ENCODE measurements at places on chromosomes 6 and 20.

- DNase-seq = no peak
Measured at GRCh38 chr20:44475372-44475693, 341 bp upstream of the TTPAL start.

- peak; percentile 87 for DNase-seq
Measured at GRCh38 chr6:138795809-138796603, at the start of gene ECT2L. Gene ECT2L, plus strand, starts transcription at chr6:138796087. Its CDS starts 17,188 bp downstream, at chr6:138813275.

GRCh38 chr20:59583428-59584277 lies 20.7 kb upstream of the PHACTR3 start:
- peak; percentile 59 for DNase-seq

DNA sequence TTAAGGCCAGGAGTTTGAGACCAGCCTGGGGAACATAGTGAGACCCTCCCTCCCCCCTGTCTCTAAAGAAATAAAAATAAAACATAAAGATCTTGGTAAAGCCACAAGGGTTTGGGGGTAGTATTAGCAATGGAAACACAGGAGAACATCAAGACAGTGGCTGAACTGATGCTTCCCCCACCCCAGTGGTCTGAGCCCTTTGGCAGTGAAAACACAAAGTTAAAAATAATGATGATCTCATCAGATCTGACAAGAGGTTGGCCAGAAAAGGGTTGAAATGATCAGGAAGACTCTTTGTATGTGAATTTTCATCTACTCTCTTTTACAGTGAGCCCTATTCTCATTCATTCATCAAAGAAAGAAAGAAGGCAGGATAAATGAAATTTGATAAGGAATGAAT lies 93.7 kb downstream of the KCNB1 start:
- DNase-seq = no peak

GRCh38 chr20:32988008-32988407 lies 16.2 kb downstream of the SUN5 start:
- no peak for DNase-seq

DNA sequence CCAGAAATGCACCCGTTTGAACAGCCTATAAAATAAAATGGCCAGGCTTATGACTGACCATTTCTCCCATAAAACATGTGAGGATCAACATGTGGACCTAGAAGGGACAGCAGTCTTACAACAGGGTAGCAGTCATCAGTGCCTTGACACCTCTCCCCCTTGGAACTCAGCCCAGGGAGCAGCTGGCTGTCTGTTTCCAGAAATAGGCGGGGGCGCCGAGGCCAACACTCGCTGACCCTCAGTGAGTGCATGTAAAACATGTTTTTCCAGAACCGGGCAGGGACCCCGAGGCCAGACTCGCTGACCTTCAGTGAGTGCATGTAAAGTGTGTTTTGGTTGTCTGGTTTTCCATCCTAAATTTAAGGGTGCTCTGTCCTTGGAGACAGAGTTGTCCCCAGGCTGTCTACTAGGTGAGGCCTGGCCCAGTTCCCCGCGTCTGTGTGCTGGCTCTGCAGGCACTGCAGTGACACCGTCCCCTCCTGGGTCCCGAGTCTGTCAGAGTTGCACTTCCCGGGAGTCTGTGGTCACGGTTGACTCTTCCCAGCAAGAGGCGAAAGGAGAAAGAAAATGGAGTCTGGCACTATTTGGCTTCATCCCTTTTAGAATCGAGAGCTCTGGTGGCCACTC lies 19.8 kb upstream of the ADRM1 start:
- DNase-seq = no peak

DNA sequence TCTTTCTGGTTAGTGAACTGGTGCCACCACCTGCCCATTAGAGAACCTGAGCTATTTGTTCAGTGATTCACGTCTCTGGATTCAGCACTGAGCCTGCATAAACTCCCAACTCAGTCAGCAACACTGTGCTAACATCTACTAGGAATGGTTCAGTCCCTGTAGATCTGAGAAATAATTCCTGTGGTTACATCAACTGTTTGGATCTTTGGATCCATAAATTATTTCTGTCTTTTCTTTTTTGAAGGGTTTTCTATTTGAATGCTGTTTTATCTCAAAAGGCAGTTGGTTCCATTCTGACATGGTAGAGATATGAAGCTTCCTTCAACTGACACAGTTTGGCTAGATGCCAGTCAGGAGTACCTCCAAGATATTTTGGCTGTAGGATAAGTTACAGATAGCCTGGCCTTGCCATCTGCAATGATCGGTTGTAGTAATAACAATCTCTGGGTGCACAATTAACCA lies 125.9 kb downstream of the TRMT11 start:
- DNase-seq = no peak

DNA sequence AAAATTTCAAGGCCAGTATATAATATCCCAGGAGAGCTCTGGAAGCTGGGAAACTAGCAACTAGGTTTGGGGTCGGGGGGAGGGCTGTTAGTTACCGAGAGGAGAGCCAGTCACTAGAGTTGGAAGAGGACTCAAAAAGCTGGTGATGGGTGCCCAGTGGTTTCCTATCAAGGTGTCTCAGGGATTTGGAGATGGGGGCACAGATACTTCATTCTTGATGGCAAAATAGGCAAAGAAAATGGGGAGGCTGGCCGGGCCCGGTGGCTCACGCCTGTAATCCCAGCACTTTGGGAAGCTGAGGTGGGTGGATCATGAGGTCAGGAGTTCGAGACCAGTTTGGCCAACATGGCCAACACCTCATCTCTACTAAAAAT lies 805 bp downstream of the PHF1 start:
- DNase-seq = no peak

DNA sequence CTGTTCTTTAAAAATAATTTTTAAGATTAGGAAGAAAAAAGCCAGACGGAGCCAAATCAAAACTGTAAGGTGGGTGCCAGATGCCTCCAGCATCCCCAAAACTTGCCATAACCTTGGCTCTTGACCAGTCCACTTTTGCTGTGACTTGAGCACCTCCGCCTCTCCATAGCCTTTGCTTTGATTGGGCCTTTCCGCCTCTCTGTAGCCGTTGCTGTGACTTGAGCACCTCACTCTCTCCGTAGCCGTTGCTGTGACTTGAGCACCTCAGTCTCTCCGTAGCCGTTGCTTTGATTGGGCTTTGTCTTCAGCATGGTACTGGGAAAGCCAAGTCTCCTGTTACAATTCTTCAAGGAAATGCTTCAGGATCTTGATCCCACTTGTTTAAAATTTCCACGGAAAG lies 73.0 kb downstream of the YTHDF1 start:
- no peak for DNase-seq

- no peak for DNase-seq
Measured at GRCh38 chr20:46088409-46089166, 1.2 kb downstream of the NCOA5 start.

- no peak for DNase-seq
Measured at GRCh38 chr6:80148220-80148619, 41.7 kb downstream of the BCKDHB start.

- DNase-seq = no peak
Measured at GRCh38 chr20:5511930-5512329, 195.2 kb upstream of the PROKR2 start.

- DNase-seq = no peak
Measured at GRCh38 chr6:137261361-137261760, 42.2 kb upstream of the IFNGR1 start.

- DNase-seq = no peak
Measured at GRCh38 chr20:4780245-4780644, 58.5 kb downstream of the PRND start.

- peak; percentile 68 for DNase-seq
Measured at GRCh38 chr20:4112481-4113421, 97.4 kb upstream of the RNF24 start.

GRCh38 chr6:137678451-137678850 lies 184.3 kb upstream of the OLIG3 start:
- DNase-seq = no peak

DNA sequence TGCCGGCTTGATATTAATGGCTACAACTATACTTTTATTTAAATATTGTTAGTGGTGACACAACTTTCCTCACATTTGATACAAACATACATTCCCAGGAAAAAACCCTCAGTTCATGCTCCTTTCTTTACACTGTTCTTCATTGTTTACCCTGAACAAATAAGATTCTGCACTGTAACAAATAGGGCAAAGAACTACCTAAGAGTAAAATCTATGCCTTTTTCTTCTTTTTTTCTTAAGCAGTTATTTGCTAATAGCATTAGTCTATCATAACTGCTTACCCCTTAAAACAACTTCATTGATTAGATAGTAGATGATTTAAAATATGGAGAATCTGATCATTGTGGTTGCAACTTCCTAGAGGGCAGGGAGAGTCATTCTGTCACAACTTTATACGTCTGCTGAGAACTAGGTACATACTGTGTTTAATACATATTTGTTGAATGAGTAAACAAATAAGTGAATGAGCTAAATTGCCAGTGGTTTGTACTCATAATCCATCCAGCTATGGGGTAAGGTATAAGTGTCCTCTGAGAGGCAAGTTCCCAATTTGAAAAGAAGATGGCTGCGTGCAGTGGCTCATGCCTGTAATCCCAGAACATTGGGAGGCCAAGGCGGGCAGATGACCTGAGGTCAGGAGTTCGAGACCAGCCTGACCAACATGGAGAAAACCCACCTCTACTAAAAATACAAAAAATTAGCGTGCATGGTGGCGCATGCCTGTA lies 161.0 kb downstream of the CDK19 start:
- DNase-seq = no peak

DNA sequence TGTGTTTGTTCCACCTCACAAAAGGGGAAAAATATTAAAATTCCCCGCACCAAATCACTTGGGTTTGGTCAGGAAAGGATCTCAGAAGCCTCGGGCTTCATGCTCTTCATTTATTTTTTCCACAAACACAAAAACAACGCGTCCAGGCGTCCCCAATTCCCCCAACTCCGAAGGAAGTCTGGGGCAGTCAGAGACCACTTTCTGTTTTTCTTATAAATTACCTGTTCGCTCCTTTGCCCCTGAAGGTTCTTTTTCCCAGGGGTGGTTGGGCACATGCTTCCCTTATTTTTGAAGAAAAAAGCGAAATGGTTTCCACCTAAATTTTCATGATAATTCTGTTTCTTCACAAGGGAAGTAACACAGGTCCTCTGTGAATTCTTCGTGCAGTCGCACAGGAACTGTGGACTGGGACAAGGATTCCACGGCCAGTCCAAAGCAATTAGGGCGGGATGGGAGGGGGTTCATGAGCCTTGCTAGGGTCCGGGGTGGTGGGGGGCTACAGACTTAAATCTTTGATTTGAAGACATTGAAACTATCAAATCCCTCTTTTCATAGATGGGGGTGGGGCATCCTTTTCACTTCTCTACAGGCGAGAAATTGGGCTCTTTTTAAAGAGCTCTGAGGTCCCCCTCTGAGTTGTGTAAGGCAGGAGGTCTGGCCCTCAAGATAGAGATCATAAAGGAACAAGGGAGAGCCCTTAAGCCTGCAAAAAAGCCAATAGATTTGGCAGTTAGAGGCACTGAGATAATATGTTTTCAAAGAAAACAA lies 30.5 kb upstream of the HFE start:
- DNase-seq = peak; percentile 65

GRCh38 chr6:106159531-106159940 lies 73.4 kb downstream of the PRDM1 start:
- no peak for DNase-seq

GRCh38 chr6:110325197-110325596 lies 33.0 kb downstream of the METTL24 start:
- DNase-seq = no peak

- no peak for DNase-seq
Measured at GRCh38 chr6:25726122-25726911, 28.2 kb upstream of the SLC17A4 start.

GRCh38 chr20:57559289-57559634 lies 1.6 kb upstream of the PCK1 start:
- no peak for DNase-seq

DNA sequence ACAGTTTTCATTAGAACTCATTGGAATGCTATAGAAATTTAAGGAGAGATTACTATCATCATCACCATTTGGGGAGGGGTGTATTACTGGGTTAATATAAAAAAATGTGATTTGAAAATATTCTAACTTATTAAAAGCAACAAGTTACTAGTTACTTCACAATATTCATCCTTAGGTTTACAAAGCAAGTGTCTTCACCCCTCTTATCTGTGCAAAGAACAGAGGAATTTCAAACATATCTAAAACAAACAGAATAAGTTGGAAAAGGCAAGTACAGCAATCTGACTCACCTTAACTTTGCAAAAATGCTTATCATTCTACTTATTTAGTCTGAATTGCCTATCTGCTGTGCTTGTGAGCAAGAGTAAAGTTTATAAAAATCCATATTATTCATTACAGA lies 32.9 kb downstream of the DCBLD1 start:
- no peak for DNase-seq

DNA sequence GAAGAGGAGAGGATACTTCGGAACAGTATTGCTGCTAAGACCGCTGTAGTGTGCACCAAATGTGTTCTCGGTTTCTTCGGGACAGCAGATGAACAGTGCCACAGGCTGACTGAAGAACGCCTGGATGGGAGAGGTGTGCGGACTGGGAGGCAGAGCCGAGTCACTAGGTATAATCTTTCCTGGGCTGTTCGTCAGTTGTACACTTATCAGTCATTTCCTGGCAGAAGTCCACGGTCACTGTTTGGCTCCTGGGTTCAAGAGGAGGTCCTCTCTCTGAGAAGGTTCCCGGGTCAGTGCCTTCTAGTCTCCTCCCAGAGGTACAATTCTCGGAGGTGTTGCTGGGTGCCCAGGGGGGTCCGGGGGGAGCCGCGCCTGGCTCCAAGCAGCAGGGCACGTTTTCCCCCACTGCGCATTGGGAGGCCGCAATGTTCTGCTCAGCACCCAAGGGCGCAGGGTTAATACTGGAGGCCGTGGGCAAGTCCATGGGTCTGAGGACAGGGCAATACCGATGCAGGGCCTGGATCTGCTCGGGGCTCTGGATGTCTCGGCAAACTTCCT lies 38.1 kb downstream of the GJA10 start:
- no peak for DNase-seq

GRCh38 chr20:9510911-9511310 lies 3.5 kb upstream of the LAMP5 start:
- no peak for DNase-seq

- peak; percentile 64 for DNase-seq
Measured at GRCh38 chr6:161444464-161444863, 170.6 kb upstream of the AGPAT4 start.

DNA sequence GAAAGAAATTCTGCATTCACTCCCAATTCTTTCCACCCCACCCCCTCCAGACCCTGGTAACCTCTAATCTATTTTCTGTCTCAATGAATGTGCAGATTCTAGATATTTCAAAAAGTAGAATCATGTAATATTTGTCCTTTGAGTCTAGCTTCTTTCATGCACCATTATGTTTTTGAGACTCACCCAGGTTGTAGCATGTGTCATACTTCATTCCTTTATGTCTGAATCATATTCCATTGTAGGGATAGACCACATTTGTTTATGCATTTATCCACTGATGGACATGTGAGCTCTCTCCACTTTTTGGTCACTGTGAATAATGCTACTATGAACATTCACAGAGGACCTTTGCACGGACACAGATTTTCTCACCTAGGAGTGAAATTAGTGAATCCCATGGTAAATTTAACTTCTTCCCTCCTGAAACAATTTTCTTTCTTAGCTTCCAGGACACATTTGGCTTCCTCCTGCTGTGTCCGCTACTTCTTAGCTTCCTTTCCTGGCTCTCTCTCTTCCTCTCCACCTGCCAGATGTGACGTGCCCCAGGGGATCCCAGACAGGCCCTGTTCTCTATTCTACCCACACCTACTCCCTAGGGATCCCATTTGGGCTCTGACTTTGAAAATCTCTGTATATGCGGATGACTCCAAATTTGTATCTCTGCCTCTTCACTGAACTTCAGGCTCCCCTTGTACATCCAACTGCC lies 24.1 kb upstream of the ARFGEF2 start:
- DNase-seq = no peak

GRCh38 chr20:50130995-50131394 lies 18.0 kb upstream of the UBE2V1 start:
- no peak for DNase-seq
